ENCODE measurements at places on chromosomes 2 and 18. TPM values are rescaled to one million over a fixed set of nuclear protein-coding genes. Genes with fewer than 3 reads are reported as not detected.

DNA sequence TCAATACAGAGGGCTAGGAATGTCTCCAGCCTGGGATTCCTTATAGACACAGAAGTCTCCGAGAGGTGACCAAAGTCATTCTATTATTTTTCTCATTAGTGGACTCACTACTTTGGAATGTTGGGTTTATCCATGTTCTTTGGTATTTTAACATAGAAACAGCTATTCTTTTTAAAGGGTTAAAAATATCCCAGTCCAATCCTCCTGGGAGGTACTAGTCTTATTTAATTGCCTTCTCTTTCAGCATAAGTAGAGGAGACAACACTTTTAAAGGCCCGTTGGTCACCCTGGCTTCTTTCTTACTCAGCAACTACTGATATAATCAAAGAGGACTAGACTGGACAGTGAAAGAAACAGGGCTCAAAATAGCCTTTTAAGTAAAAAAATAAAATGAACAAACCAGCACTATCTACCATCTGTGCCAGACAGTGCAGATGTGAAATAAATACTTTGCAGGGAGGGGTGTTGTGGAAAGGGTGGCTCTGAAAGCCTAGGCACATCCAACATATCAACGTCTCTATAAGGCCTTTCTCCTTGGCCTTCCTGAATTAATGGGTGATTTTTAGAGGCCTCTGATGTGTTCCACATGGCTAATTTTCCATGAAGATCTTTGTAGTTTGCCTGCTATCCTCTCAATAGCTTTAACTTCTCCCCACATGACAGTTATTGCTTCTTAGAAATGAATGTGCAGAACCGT lies 334.4 kb upstream of the THUMPD2 start:
- no peak for DNase-seq

- DNase-seq: no peak
Observed at GRCh38 chr2:112253261-112253815, 1.5 kb downstream of the ZC3H8 start.

DNAH7 gene
- 0.02 TPM for total RNA-seq

GRCh38 chr2:219286436-219287115 lies 7.4 kb downstream of the DNAJB2 start:
- DNase-seq: no peak

SERPINB11 gene
- total RNA-seq: not detected

All from natural killer cell treated with Interleukin-12 subunit alpha and Interleukin-12 subunit beta and Interleukin-15 and Interleukin-18, amount 100 ng/mL, for 72 hours (primary cell).